ENCODE measurements at places on chromosomes 11 and 22.

DNA sequence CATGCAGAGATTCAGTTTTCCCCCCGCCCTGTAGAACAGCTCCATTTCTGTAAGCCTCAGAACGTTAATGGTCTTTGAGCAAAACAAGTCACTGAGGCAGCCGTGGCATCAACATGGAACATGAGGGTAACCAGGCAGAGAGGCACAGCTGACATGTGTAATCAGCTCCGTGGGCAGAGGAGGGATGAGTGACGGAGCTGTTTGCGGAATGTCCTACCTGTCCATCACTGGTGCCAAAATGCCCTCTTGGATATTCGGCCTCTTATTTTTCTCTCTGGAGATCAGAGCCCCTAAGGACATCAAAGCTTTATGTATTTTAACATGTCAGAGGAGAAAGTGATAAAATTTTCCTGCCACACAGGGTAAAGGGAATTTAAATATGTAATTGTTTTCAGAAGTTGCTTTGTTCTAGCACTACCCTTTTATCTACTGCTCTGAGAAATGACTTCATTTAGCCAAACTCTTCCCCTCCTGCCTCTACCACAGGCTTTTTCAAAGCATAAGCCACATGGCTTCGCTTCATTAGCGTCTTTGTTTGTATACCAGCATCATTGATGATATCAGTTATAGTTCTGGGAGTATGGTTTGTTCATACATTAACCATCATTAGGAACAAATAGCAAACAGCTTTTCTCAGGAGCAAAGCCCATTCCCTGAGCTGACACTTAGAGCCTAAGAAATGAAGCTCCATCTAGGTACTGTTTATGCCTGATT is 32.9 kb downstream of the C11orf71 start:
- DNase-seq = no peak

- no peak for DNase-seq
Measured at GRCh38 chr22:23098718-23099530, 28.6 kb downstream of the GNAZ start.

DNA sequence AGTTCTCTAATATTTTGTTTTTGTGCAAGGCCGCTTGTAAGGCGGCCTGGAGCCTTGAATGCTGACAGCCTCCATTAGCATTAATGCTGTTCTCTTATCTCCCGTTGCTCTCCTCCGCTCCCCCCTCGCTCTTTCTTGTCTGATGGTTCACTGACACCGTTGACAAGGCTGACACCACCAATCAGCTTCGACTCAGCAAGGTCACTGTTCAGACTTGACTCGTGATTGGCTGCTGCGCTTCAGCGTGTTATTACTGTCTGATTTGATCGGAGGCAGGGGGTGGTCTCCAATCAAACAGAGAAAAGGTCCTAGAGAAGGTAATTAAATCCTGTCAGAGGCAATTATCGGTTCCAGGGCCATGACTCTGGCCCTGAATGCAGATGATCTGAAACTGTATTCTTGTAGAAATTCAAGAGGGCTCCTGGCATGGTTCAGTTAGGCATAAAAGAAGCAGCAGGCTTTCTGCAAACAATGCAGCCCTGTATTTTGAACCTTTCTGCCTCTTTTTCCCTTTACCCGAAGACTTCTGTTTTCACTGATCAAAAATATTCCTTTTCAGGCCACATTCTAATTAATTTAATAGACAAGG is 49.3 kb upstream of the MPPED2 start:
- DNase-seq = peak; percentile 81

DNA sequence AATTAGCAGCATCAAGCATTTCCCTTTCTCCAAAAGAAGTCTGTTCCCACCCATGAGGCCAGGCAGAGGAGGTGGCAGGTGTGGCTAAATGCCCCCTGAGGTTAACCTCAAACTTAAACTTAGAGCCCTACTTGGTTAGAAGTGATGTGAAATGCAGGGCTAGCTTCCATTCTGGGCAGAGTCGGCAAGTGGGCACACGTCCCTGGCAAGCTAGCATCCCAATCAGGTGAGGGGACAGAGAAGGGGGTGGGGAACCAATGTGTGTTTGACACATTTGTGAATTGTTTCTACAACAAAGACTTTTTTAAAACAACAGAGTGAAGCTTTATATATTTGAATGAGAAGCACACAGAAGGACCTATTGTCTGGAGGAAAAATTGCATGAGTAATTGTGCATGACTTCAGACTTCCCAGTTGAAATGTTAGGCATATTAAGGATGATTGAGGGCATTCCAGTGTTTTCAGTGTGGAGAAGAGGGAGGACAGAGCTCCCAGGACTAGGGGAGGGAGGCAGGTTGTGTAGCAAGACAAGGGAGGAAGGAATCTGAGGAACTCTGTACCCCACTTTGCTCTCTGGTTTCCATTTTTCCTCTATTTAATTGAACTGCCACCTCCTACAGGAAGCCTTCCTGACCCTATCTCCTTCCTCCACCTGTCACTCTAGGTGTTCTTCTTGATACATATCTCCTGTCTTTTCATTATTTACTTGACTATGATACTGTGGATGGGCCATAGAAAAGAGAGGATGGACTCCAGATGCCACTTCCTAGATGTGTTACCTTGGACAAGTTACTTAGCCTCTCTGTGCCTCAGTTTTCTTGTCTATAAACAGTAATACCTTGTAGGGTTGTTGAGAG is 83.3 kb upstream of the PICALM start:
- no peak for DNase-seq

DNA sequence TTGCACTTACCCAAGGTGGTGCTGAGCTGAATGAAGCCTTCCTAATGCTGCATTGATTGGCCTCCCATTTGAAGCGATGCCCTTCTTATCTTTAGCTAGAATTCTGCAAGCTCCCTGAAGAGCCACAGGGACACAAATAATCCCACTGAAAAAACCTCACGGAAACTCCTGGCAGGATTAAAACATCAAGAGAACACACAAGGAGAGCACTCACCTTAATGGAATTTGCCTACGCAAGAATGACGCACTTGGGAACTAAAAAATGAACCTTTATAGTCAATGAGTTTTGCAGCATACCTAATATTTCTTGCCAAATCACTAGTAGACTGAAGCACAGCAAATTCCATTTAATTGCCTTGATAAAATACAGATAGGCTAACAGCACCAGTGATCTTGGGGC is 232.8 kb upstream of the UBASH3B start:
- no peak for DNase-seq

GRCh38 chr11:128415539-128415938 is 171.8 kb downstream of the ETS1 start:
- no peak for DNase-seq

DNA sequence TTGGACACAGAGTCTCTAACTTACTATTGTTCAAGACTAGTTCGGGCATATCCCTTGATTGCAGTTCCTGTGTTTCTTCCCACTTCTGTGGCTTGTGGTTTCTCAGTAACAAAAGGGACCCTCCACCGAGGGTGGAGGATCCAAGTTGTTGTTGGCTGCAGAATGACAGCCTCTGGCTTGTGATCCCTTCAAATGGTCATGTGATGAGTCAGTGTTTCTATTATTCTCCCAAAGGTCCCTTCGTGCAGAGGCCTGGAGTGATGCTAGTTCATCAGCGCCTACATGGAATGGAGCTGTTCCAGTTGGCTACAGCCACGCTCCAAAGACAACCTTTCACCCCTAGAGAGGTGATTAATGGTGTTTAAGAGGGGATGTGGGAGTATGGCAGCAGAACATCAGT is 2.6 kb upstream of the VWCE start:
- DNase-seq = no peak

DNA sequence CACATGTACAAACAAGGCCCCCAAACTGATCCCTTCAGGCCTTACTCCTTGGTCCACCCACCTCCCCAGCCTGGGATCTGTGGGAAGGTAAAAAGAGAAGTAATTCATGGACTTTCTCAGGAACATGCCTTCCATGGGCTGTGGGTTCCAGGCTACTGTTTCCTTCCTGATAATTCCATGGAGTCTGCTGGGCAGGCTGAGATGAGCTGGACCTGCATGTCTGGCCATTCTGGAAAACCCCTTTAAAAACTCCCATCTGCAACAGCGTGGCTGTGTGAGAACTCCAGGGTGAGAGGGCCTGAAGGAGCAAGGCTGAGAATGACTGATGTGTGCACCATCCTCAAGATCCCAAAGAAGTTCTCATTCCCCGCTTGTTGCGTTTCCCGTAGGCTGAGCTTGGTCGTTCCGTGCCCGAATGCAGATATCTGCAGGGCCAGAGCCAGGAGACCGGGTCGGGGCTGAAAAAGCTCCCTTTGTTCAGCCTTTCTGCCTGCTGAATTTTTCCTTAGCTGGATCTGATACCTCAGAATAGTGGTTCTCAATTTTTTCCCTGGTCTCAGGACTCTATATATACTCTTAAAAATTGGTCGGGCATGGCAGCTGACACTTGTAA is 72.9 kb downstream of the NAT10 start:
- no peak for DNase-seq

DNA sequence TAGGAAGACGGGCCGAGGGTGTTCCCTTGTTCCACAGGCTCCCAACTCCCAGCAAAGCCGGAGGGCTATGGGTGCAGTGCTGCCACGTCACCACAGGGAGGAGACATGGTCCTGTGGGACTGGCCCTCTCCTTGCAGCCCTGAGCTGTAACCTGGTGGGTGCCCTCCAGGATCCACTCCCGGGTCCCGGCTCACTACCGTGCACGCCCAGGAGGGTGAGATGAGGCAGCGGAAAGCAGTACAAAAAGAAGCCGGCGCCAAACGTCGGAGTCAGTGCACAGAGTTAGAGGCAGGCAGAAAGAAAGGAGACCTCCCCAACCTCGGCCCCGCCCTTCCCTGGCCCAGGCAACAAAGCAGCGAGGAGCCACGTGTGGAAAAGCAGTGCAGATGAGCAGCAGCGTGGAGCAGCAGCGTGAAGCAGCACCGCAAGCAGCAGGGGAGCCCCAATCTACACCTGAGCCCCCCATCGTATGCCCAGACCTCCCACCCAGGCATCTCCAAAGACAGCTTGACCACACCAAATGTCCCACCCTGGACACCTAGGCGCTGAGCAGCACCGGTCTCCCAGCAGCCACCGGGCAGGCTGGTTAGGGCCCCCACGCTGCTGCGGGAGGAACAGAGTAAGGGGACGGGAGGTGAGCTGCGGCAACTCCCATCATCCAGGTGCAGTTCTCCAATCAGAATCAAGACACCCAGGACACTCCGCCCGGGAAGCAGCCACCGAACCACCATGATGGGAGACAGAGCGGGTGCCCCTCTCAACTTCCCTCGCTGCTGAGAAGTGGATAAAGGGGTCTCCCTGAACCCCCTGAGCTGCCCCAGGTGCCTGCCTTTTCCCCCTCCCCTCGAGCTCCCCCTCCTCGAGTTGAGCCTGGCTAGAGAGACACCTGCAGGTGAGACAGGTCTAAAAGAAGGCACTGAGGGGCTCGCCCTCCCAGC is 28.8 kb downstream of the IGSF9B start:
- peak; percentile 84 for DNase-seq

- no peak for DNase-seq
Measured at GRCh38 chr11:12686246-12687060, 12.2 kb downstream of the TEAD1 start.

GRCh38 chr11:59076876-59077571 is 9.1 kb upstream of the GLYATL1B start:
- DNase-seq = no peak

GRCh38 chr22:45804319-45804985 is 132.8 kb downstream of the ATXN10 start:
- DNase-seq = no peak

DNA sequence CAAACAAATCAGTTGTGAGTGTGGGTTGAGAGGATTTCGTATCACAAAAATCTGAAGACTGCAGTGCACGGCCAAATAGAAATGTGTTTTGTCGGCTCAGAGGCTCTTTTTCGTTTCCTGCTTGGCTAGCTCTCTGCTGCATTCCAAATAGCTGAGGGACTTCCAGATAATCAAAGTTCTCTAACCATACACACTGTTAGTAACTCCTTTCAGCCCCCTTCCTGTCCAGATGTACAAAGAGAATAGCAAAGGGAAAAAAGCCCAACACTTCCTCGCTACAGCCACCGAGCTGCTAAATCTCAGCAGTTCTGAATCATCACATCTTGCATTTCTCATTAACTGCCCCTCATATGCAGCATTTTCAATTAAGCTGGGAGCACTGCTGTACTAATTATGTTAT is 203.1 kb downstream of the TENM4 start:
- DNase-seq = no peak

DNA sequence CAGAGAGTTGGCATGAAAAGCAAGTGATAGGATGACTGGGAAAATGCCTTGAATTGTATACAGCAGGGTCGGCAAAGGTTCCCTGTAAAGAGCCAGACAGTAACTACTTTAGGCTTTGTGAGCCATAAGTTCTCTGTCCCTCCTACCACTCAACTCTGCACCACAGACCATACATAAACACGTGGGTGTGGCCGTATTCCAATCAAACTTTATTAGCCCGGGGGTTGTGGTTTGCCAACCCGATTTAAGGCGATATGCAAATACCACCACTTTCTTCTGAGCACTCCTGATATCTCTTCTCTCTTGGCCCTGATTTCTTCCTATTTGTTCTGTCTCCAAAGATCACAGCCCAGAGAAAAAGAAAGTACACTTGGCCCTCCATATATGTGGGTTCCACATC is 87.5 kb downstream of the MN1 start:
- no peak for DNase-seq

DNA sequence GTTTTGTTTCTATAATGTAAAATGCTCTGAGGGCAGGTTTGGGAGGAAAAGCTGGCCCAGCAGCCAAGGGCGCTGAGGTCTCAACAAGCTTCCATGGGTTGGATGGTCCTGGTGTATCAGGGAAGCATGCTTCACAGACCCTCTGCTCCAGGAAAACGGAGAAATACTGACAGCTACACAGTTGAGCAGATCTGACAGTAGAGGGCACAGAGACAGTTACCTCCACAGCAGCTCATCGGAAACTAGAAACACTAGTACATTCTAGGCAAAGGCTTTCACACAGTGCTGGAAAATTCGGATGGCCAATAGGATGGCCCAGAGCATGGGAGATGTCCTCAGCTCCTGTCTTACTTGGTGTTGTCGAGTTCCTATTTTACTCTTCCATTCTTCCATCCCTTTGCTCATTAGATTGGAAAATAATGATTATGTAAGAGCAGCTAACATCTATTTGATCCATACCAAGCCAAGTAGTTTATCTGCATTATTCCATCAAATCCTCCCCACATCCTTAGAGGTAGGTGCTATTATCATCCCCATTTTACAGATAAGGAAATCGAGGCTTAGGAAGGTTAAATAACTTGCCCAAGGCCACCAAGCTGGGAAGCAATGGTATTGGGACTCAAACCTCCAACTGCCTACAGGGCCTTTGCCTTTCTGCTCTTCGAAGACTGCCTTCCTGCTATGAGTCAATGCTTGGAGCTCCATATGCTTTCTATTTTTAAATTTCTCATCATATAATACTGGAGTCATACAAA is 28.3 kb downstream of the LMO2 start:
- no peak for DNase-seq

DNA sequence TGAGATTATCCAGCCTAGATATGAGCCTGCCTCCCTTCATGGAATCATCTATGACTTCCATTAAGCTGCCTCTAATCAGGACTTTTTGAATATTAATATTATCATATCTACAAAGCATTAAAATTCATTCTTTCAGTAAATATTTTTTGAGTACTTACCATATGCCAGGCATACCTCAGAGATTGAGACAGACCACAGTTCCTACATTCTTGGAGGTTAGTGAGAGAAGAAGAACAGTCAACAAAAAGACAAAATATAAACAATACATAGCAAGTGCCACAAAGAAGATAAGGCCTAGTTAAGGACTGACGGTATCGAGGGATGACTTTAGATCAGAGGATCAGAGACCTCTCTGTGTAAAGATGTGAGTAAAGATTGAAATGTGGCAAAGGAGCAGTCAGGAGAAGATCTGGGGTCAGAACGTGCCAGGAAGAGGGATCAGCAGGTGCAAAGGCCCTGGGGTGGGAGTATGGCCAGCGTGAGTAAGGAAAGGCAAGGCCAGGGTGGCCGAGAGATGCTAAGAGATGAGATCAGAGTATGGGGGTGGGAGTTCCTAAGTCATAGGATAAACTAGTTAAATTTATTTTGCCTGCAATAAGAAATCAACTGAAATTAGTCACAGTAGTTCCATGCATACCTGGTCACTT is 15.4 kb downstream of the SLC35C1 start:
- no peak for DNase-seq

All from ecto neural progenitor cell (in vitro differentiated cells).